ENCODE measurements at places on chromosomes 4 and X.

DNA sequence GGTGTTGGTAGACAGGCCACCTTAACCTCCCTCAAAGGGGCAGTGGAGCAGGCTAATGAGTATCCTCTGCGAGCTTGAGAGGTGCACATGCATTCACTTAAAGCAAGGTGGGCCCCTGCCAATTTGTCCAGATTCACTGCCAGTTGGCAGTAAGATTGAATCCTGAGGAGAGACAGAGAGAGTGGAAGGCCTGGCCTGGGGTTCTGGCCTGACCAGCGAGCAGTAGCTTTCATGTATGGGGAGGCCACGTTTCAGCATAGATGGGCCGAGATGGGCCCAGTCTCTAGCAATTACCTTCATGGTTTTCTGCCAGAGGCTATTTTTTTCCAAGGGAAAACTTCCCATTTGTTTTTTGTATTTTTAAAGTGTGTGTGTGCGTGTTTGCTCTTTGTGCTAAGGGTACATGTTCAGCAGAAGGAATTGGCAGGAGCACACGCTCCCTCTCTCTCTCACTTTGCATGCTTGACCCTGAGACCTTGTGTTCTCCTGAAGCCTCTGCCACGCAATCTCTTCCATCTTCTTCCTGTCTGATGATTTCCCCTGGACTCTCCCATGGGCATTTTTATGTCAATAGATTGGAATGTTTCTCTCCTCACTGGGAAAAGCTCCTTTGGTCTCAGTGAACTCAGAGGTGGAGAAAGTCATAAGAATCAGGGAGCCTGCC, 215.8 kb upstream of the SFRP2 start:
- DNase-seq: no peak

- DNase-seq: no peak
These were observed 35.3 kb upstream of the SCRG1 start for GRCh38 chr4:173434231-173434630.

- peak; percentile 83 for DNase-seq
These were observed 82.2 kb downstream of the STOX2 start for GRCh38 chr4:183986971-183987946.

DNA sequence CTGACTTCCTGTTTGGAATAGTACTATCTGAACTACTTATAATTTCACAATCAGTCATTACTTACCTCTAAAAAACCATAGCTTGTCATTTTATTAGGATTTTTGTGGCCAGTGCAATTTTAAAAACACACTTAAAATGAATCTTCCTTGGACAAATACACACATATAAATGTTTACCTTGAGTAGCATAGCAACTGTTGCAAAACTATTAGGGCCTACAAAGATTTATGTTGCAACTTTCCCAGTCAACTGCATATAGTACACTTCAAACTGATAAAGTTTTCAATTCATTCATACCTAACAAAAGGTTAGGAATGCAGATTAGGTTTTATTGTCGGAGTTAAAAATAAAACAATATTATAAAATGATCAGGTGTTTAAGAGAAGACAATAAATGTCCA, 193.0 kb downstream of the PDGFC start:
- DNase-seq: no peak

DNA sequence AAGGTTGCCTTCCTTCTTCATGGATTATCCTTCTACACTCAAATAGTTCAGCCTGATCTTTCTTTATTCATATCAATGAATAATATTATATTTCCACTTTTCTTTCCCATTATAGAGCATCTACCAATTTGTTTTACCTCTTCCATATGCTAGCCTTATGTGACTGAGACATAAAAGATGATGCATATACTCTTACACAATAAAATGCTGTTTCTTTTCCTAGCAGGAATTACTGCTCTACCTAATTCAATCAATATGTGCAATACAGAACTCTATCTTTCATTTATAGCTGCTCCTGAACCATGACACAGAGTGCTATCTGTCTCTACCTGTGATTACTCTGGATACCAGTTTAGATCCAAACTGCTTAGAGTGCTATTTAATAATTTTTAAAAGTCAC, 2334.0 kb downstream of the PCDH7 start:
- DNase-seq: no peak

Data from upper lobe of right lung (tissue), 1 donor.